ENCODE measurements at places on chromosomes 1 and 21. TPM values are rescaled to one million over a fixed set of nuclear protein-coding genes. Genes with fewer than 3 reads are reported as not detected.

Gene MYOM3
- 1.5 TPM for total RNA-seq

Gene TSSK3
- total RNA-seq: 0.28 TPM

Gene TEDDM1
- total RNA-seq: not detected

DNA sequence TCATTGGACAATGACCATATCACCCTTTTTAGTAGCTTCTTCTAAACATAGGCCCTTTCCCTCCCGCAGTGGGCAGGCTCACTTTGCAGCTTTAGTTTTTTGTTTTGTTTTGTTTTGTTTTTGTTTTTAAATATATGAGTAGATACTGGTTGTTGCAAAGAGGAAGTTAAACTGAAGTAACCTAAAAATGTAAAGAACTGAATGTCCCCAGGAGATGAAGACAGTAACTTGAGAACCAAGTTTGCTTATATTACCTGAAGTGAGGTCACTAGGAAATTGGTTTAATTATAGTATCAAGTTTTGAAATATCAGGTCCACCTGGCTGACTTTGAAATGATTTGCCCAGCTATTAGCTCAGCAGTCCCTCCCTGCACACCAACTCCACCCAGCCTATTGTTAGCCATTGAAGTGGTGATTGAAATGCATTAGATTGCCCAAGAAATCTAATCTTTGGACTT lies 18.2 kb downstream of the SMAP2 start:
- no peaks in the 10 kb centered on the region for H3K27me3 ChIP-seq
- H3K4me3 ChIP-seq: no peak overlapping the region
- peak overlapping the region; percentile 97 for H3K27ac ChIP-seq
- H3K4me1 ChIP-seq: peaks cover 68% of the 10 kb centered on the region
- peaks cover 6% of the 10 kb centered on the region for H3K36me3 ChIP-seq

- H3K4me3 ChIP-seq: peak overlapping the region; percentile 69
- peak overlapping the region; percentile 60 for H3K27ac ChIP-seq
- peaks cover 50% of the 10 kb centered on the region for H3K4me1 ChIP-seq
- peaks cover 8% of the 10 kb centered on the region for H3K27me3 ChIP-seq
Measured at GRCh38 chr21:45590246-45590725, 48.0 kb upstream of the SLC19A1 start.

- no peaks in the 10 kb centered on the region for H3K4me1 ChIP-seq
- no peak overlapping the region for H3K27ac ChIP-seq
- no peaks in the 10 kb centered on the region for H3K36me3 ChIP-seq
- H3K4me3 ChIP-seq: no peak overlapping the region
- H3K27me3 ChIP-seq: no peaks in the 10 kb centered on the region
Measured at GRCh38 chr1:62637392-62638105, 40.2 kb downstream of the ANGPTL3 start.

DNA sequence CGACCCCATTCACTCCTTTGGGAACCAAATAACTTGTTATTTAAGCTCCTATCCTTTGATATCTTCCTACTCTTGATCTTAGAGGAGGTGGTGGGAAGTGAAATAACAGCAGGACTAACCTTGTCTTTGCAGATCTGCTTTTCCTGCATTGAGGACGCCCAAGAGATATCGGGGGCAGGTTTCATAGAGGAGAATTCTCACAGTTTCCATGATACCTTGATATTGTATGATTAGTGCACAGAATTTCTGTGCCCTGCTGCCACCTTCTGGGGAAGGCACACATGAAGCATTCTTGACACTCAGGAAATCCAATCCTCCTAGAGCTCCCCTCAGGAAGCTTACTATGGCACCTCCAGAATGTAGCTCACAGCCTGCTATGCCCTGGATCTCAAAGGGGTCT lies 1.6 kb downstream of the CD1B start:
- peak overlapping the region; percentile 89 for H3K4me3 ChIP-seq
- H3K36me3 ChIP-seq: peaks cover 28% of the 10 kb centered on the region
- peaks cover 7% of the 10 kb centered on the region for H3K4me1 ChIP-seq
- no peaks in the 10 kb centered on the region for H3K27me3 ChIP-seq

- no peaks in the 10 kb centered on the region for H3K36me3 ChIP-seq
- DNase-seq: no peak
- peaks cover 2% of the 10 kb centered on the region for H3K27me3 ChIP-seq
- no peak overlapping the region for H3K4me3 ChIP-seq
- no peak overlapping the region for H3K27ac ChIP-seq
Measured at GRCh38 chr1:55447488-55447887, 232.3 kb upstream of the USP24 start.
